Daoy (cell line): ENCODE measurements at places on chromosomes 7 and 10. TPM values are rescaled to one million over a fixed set of nuclear protein-coding genes. Genes with fewer than 3 reads are reported as not detected.

CRHR2 gene
- total RNA-seq: not detected in 2 replicates

CTAGE6 gene
- not detected in 2 replicates for total RNA-seq

SRI gene
- 70.7 and 94.8 TPM in 2 replicates for total RNA-seq

DNA sequence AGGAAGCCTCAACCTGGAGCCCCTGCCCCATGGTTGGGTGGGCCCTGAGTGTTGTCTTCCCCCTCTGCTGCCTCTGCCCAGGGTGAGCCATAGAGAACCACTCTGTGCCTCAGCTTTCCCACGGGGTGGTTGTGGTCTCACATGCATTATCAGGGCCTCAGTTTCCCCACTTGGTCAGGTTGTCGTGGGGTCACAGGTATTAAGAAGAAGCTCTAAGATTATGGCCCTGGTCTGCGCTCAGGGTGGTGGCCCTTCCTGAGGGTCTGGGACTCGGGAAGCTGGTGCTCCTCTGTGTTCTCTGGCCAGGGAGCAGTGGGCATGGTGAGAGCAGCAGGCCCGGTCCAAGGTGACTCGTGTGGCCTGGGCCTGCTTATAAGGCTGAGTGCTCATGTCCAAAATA, 17.8 kb downstream of the LRRC27 start:
- no peak for DNase-seq

DNA sequence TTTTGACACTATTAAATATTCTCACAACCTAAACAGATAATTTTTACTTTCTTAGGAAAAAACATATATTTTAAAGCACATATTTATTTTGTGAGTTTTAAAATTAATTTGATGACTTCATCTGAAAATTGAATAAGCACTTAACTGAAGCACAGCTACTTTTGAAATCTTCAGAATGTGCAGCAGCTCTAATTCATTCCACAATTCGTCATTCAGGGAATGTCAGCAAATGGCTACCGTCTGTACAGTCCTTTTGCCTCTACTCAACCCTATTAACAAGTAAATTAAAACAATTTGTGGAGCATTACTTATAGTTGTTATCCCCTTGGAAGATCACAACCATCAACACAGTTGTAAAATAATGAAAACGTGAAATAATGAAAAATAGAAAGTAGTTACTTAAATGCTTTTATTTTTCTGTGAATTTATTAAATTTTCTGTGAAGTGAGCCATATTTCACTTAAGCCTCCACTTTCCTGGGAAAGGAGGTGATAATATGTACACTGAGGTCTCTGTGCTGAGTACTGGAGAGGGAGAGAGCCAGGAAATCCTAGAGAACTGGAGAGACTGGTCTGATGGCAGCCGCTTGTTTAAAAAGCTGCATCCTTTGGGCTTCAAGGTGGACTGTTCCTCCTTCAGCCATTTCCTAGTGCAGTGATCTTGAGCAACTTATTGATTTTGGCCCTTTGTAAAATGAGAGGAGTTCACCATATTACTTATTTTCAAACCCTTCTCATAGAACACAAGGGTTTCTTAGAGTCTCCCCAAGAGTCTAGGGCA, 70.6 kb downstream of the REEP3 start:
- DNase-seq: no peak

- no peak for DNase-seq
Measured at GRCh38 chr7:129748356-129749109, 137.0 kb downstream of the NRF1 start.
